Posterior vena cava (tissue), 2 donors: ENCODE measurements at places on chromosomes 12 and 14. TPM values are rescaled to one million over a fixed set of nuclear protein-coding genes. Genes with fewer than 3 reads are reported as not detected.

PTGER2 gene
- total RNA-seq, result 7.4 TPM

ASIC1 gene
- total RNA-seq, result 4.2 TPM

- no peak for DNase-seq
Measured at GRCh38 chr14:33237115-33237740, 298.5 kb downstream of the NPAS3 start.

- DNase-seq, result no peak
Measured at GRCh38 chr12:49013428-49013827, 5.1 kb downstream of the PRKAG1 start.
